CD8-positive, alpha-beta T cell (primary cell): ENCODE measurements at places on chromosomes 6 and 20.

- no peak for DNase-seq
Observed at GRCh38 chr6:37868447-37868825, 48.9 kb downstream of the ZFAND3 start.

- no peak for DNase-seq
Observed at GRCh38 chr6:146583966-146584365, 14.8 kb upstream of the ADGB start.

DNA sequence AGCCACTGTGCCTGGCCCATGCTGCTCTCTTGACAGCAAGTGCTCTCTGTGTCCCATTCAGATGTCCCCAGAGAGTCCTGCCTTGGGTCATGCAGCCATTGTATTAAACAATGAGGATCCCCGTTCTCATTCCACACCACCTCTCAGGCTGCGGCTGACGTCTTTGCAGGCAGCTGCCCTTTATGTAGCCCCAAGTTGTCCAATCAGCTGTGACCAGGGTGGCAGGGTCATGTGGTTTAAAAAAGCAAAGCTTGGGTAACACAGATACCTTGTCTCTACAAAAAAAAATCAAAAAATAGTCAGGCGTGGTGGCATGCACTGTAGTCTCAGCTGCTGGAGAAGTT is 13.2 kb downstream of the GCNT2 start:
- DNase-seq: no peak

GRCh38 chr6:161406646-161407045 is 132.8 kb upstream of the AGPAT4 start:
- no peak for DNase-seq

GRCh38 chr6:95578106-95578410 is 723 bp downstream of the MANEA start:
- no peak for DNase-seq

DNA sequence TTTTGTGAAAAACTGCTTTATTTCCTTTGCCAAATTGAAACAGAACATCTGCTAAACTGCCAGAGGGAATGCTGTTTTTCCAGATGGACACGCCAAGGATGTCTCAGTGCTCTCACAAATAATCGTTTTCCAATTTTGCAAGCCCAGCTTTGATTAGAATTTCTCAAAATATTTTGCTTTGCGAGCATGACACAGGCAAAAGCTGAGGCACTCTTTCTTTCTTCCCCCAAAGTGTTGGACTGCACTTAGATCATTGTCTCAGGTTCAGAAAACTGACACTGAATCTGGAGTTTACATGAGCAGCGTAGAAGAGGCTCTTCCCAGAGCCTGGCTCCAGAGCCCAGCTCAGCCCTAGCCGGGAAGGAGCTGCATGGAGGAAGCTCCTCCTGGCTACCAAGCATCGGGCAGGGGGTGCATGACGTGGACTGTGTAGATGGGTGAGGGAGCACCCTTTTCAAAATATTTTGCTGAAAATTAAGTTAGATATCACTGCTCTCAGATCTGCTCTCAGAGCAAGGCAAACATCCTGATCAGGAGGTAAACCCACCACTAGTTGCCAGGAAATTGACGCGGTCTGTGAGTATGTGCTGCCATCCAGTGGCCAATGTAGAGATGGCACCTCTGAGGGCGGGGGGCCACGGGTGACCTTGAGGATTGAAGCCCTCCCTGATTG is 107.5 kb downstream of the SLC22A3 start:
- peak; percentile 47 for DNase-seq

DNA sequence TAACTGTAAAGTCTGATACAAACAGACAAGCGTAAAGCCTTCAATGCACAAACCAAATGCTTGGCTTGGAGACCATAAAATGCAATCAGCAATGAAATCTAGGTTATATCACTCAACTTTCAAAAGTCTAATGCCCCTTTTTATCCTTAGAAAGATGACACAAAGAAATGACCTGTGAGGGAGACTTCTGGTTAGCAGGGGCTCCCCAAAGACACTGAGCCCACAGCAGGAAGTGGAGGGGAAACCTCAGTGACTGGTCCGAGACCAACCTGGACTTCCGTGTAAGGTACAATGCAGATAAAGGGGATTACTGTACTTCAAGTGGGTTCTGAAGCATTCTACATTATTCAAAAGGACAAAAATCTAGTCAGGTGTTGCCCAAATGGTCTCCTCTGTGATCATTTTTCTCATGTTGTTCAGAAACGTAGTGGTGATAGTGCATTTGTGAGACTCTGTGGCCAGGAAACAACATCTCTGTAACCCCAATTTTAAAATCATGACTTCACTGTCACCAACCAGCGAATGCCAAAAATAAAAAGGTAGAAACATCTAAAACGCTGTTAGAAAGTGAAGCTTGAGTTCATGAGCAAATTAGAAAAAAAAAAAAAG is 88.2 kb downstream of the HIVEP2 start:
- peak; percentile 80 for DNase-seq
